ENCODE measurements at places on chromosomes 7 and 10.
A peak's percentile ranks its signal among the peaks of the same experiment; 100 is the strongest.

GRCh38 chr10:124193309-124193696, 99.9 kb upstream of the CHST15 start:
- no peak for DNase-seq

- no peak for DNase-seq
Measured at GRCh38 chr7:66929935-66930334, 8.9 kb downstream of the TMEM248 start.

DNA sequence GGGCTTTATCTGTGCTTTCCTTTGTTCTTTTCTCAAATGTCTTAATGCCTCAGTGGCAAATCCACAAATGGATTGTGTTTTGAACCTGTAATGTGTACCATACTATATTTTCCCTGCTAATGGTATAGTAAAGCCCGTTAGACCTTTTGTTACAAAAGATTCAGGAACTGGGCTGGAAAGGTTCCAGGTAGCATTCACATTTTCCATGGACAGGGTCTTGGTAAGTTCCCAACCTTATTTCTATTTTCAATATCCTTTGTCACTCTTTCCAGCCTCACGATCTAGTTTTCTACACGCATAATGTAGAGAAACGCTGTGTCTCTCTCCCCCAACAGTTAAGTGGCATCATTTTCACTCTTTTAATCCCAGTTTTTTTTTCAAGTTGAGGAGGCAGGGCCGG, 153.0 kb downstream of the PLCE1 start:
- DNase-seq = no peak

- peak; percentile 60 for DNase-seq
Measured at GRCh38 chr10:76547352-76547972, 1090.1 kb downstream of the KCNMA1 start.

GRCh38 chr7:85130702-85131101, 56.2 kb downstream of the SEMA3D start:
- peak; percentile 5 for DNase-seq

DNA sequence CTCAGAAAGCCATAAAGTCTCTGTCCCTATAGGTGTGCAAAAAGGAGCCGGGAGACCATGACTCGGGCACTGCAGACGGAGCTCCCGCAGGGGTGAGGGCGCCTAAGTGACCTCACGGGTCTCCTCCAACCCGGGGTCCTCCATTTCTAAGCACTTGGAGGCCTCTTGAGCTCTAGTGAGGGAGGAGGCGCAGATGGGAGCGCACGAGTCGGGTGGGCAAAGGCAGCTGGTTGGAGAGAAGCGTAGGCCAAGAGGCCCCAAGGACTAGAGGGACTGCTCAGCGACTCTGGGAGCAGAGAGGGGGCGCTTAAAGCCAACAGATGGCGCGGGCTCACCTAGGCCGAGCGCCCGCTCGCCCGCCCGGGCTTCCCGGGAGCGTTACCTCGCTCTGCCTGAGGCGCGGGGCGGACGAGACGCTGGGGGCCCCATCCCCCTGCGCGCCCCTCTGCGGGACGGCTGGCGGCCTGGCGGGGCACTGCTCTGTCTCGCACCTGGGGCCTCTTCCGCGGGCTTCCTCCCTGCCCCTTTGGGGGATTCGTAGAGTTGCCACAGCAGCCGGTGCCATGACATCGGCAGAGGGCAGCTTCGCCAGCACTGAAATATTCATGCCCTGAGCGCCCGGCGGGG, 523 bp upstream of the CDH23 start:
- DNase-seq = no peak

Measured in NCI-H2107 (cell line).